ENCODE measurements at places on chromosomes 3 and 15.

DNA sequence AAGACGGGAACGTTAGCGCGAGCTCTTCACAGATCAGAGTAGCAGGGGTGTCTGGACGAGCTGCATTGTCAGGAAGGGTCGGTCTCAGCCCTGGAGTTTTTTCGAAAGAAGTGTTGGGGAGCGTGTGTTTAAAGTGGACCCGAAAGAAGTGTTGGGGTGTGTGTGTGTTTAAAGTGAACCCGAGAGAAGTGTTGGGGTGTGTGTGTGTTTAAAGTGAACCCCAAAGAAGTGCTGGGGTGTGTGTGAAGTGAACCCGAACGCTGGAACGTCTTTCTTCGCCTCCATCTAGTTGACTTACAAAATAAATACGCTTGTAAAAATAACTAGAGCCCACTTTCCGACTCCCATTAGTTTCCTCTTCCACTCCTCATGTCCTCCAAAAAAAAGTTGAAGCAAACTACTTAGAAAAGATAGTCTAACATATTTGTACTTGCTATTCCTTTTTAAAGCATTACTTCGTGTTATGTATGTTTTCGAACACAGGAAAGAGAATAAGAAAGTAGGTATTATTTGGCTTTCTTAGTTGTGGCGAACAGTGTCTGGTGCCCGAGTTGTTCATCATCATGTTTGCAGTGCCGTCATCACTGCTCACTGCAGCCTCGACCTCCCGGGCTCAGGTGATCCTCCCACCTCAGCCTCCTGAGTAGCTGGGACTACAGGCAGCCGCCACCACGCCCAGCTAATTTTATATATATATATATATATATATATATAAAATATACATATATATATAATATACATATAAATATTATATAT is 1.0 kb downstream of the LRCH3 start:
- H3K4me1 ChIP-seq: peaks cover 3% of the 10 kb centered on the region
- H3K27me3 ChIP-seq: no peaks in the 10 kb centered on the region
- no peak for DNase-seq

GRCh38 chr3:72678380-72678779 is 169.9 kb downstream of the SHQ1 start:
- no peak overlapping the region for H3K27ac ChIP-seq
- no peak overlapping the region for H3K4me3 ChIP-seq
- H3K36me3 ChIP-seq: no peaks in the 10 kb centered on the region

GRCh38 chr3:109122690-109123089 is 4.8 kb upstream of the MORC1 start:
- DNase-seq: no peak
- H3K27me3 ChIP-seq: no peaks in the 10 kb centered on the region
- no peaks in the 10 kb centered on the region for H3K4me1 ChIP-seq
- H3K27ac ChIP-seq: no peak overlapping the region
- H3K36me3 ChIP-seq: no peaks in the 10 kb centered on the region
- no peak overlapping the region for H3K4me3 ChIP-seq

- DNase-seq: peak; percentile 17
- H3K27ac ChIP-seq: no peak overlapping the region
- H3K4me1 ChIP-seq: no peaks in the 10 kb centered on the region
Observed at GRCh38 chr3:19013879-19014278, 134.4 kb upstream of the KCNH8 start.

Measured in trophoblast cell (in vitro differentiated cells and primary cell).